ENCODE measurements at places on chromosomes 12 and 14.
A peak's percentile ranks its signal among the peaks of the same experiment; 100 is the strongest.

DNA sequence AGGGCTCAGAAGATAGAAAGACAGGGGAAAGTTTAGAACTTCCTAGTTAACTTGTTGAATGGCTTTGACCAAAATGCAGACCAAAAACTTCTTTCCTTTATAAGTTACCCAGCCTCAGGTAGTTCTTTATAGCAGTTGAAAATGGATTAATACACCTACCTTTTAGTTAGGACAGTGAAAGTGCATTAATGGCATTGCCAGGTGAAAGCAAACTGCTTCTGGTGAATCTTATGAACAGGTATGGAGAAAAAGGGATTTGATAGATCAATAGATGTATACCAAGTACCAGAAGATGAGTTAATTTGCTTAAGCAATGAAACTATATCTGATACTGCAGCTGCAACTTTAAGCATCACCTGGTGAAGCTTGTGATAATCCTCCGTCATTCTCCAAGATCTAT is 14.2 kb upstream of the STYK1 start:
- no peak for DNase-seq

DNA sequence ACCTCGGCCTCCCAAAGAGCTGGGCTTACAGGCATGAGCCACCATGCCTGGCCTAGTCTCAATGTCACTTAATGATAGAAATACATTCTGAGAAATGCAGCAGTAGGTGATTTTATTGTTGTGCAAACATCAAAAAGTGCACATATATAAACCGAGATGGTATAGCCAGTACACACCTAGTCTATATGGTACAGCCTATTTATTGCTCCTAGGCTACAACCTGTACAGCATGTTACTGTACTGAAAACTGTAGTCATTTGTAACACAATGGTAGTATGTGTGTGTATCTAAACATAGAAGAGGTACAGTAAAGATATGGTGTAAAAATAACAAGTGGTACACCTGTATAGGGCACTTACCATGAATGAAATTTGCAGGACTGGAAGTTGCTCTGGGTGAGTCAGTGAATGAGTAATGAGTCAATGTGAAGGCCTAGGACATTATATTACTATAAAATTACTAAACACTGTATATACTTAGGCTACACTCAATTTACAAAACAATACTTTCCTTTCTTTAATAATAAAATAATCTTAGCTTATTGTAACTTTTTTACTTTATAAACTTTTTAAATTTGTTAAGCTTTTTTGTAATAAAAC is 166.7 kb upstream of the SYT1 start:
- DNase-seq: no peak

DNA sequence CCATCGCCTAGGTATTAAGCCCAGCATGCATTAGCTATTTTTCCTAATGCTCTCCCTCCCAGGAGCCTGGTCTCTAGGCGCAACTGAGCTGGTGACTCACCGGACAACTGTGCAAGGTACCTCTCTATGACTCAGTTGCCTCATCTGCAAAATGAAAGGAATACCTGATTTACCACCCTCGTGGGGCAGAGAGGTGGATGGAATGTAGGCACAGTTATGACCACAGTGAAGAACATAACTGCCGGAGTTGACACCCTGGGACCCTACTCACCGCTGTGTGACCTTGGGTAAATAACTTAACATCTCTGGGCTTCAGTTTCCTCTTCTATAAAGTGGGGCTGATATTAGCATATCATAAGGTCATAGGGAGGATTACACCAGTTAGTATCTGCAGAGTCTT is 22.6 kb downstream of the BCL11B start:
- DNase-seq: no peak

DNA sequence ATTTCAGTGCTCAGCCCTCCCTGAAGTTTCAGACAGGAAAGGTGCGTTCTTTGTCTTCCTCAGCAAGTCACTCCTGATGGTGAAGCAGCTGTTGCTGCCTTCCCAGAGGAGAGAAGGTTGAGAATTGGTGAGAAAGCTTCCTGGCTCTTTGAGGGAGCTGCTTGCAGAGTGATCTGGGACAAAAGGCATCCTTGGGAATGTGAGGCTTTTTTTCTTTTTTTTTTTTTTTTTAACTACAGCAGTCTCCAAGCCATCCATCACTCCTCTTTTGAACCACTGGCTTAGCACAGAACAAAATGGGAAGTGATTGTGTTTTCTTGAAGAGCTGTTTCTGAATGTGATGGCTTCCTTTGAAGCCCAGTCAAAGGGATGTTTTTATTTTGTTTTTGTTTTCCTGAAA is 120.4 kb upstream of the LRIG3 start:
- peak; percentile 88 for DNase-seq

DNA sequence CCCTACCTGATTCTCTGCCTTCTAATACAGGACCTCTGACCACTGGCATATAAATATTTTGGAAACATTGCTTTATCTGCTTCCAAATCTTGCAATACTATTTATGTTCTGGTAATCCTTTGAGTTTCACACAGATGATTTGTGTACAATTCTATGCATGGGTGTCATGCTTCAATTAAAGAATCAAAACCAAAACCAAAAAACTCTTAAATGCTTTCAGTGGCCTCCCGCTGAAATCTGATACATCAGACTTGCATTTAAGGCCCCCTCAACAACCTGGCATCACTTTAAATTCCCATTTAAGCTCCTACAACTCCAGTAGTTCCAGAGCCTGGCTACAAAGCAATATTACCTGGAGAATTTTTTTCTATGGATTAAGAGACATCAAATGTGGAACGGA is 221.7 kb upstream of the NAV3 start:
- DNase-seq: no peak

DNA sequence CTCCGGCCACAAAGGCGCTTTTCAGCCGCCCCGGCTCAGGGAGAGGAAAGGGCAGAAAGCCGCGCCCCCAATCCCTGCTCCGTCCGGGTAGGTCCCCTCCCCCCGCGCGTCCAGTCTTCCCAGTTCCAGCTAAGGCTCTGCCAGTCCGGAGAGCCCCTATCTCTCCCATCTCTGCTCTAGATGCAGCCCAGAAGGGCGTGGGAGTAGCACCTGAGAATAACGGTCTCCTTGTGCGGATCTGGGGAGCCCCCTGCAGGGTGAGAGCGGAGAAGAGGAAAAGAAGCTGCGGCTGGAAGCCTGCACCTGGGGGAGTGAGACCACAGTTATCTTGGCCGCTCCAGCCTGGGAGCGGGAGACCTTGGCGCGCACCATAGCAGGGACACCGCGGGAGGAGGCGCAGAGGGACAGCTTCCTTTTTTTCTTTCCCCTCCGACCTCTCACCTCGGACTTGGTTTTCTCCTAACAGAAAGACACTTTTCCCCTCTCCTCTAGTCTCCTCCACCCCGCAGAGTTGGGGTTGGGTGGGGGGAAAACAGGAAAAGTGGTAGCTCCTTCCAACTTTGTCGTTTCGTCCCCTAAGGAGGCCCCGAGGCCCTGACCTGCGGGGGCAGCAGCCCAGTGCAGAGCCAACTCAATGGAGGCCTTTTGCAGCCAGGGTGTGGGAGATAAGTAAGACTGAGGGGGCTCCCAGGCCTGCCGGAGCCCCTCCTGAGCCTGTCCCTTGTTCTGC is 2.4 kb downstream of the DHH start:
- DNase-seq: no peak

DNA sequence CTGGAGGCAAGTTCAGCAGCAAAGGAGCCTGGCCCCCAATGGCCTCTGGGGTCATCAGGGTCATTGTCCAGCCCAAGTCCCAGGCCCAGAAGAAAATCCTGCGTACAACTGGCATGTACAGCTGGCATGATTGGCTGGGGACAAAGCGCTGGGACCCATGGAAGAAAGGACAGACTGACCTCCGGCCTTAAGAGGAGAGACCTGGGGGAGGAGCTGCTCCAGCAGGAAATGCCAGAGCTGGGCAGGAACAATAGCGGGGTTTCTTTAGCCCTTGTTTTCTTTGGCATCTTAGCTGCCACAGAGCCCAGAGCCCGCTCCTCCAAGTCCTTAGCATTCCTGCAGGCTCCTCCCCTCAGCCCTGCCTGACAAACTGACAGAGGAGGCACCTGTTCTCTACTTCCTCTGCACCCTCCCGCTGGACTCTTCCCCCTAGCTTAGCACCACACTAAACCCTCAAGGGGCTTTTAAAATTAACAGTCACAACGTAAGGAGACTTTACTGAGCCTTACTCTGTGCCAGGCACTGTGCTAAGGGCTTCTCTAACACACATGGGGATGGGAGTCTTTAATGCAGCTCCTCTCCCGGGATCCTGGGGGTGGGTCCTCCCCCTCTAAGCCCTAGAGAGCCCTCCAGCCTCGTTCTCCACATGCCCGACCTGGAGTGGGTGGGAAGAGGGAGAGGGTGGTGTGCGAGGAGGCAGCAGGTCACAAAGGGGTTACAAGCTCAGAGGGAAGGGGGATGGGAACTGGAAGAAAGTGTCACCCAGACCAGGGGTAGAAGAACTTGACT is 1.8 kb upstream of the AQP5 start:
- DNase-seq: no peak

DNA sequence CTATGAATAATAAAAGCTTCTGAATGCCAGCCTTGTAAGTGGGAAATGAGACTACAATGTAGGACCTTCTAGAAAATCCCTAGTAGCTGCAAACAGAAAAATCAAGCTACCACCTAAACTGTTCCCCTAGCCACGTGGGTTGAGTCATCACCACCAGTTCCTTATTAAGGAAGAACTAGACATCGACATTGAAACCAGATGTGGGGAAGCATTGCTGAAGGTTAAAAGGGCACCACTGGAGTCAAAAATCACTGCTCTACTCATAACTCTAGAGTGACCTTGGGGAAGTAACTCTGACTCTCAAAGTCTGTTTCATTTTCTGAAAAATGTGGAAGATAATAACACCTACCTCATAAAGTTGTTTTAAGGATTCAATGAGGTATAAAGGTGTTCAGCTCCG is 9.4 kb upstream of the CNIH1 start:
- DNase-seq: peak; percentile 55

DNA sequence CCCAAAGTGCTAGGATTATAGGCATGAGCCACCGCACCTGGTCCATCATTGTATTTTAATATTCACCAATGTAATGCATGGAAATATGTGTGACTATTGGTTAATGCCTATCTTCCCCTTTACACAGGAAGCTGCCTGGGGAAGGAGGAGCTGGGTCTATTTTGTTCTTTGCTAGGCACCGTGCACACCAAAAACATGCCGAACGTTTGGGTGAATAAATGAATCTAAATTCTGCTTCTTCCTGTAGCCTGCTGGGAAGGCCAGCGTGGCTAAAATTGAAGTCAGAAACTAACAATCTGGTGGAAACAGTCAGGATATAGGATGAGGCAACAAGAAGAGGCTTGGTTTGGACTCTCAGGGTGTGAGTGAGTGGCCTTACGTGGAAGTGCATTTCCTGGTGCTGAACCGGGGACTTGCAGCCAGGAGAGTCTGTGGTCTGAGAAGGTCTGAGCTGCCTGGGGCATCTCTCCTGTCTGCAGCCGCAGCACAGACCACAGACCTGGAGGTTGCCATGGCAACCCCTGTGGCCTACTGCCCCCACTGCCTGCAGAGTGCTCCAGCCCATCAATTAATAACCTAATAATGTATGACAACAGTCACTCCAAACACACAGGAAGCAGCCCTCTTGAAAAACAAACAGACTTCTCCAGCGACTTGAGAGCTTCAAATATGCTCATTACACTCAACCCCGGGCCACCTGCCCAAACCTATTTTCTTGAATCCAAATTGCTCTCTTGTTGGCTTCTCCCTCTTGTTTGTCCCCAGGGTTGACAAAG is 5.5 kb upstream of the GPR68 start:
- DNase-seq: no peak

- no peak for DNase-seq
Observed at GRCh38 chr12:17652436-17652835, 437.6 kb downstream of the RERGL start.

DNA sequence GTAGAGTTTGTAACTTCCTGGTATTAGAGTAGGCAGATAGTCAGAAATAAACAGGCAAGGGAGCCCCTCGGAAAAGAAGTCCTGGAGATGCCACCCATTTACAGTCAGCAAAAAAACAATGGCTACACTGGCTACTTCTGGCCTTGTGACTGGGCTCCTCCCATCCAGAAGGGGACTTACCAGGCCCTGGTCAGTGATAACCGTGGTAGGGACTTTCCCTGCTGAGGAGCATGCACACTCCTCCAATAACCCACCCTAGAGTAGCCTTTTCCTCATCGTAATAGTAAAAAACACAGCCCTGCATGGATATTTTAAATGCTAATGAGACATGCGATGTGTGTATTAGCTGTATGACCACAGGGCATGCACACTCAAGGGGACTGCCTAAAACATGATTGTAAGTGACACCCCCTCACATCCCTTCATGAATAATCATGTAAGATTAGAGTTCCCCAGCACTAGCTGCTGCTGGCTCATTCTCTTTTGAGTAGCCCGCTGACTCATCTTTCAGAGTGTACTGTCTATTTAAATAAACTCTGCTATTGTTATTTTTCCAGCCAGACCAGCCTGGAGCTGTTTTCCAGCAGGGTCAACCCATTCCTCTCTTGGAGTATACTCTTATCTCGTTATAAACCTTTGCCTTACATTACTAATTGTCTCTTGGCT is 413.8 kb upstream of the TMTC1 start:
- no peak for DNase-seq

DNA sequence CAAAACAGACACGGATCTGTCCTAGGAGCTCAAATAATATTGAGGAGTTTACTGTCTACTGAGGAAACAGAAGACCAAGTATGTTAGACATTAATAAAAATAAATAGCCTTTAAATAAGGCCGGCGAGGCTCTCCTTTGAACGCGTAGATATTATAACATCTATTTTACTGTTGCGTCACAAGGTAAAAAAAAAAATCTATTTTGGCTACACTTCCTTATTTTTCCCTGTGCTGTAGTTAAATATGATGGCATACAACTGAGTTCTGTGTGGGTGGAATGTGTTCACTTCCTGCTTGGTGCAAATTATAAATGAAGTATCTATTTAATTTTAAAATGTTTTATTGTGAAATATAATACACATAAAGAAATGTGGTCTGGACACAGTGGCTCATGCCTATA is 17.2 kb upstream of the RAD52 start:
- DNase-seq: no peak

GRCh38 chr12:27553941-27554340 is 29.9 kb downstream of the PPFIBP1 start:
- no peak for DNase-seq

DNA sequence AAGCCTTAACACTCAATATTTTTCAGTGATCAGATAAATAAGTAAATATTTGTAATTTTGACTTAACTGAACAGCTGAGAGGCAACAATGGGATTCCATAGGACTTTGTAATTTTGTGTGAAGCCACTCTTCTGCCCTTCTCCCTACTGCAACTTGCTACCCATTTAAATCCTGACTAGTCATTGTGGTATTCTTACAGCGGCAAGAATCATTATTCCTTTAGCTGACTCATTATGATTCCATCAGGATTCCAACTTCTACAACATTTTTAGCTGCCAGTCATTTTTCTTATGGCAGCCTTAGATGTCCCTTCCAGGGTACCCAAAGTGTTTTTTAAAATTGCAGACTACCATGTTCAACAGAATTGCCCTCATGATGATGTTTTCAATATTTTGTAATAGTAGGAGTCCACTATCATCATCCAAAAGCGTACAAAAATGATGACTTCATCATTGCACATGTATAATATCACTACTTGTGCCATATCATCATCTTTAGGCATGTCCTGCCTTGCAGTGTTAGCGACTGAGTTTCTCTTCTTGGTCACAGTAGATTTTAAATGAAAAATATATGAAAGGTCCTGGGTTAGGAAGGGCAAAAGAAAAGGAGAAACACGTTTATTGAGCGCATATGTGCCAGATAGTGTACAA is 5.1 kb upstream of the MAGOHB start:
- peak; percentile 56 for DNase-seq

- no peak for DNase-seq
Observed at GRCh38 chr12:52903855-52904508, 894 bp downstream of the KRT8 start.

GRCh38 chr14:105144026-105144665 is 24.4 kb downstream of the JAG2 start:
- no peak for DNase-seq
